ENCODE measurements at places on chromosomes 1 and 21. TPM values are rescaled to one million over a fixed set of nuclear protein-coding genes. Genes with fewer than 3 reads are reported as not detected.

- DNase-seq = no peak
- no peak overlapping the region for H3K4me3 ChIP-seq
- H3K27ac ChIP-seq = no peak overlapping the region
- H3K36me3 ChIP-seq = no peaks in the 10 kb centered on the region
- peaks cover 10% of the 10 kb centered on the region for H3K27me3 ChIP-seq
- H3K4me1 ChIP-seq = peaks cover 13% of the 10 kb centered on the region
Observed at GRCh38 chr1:3314491-3315381, 139.7 kb upstream of the ARHGEF16 start.

DNA sequence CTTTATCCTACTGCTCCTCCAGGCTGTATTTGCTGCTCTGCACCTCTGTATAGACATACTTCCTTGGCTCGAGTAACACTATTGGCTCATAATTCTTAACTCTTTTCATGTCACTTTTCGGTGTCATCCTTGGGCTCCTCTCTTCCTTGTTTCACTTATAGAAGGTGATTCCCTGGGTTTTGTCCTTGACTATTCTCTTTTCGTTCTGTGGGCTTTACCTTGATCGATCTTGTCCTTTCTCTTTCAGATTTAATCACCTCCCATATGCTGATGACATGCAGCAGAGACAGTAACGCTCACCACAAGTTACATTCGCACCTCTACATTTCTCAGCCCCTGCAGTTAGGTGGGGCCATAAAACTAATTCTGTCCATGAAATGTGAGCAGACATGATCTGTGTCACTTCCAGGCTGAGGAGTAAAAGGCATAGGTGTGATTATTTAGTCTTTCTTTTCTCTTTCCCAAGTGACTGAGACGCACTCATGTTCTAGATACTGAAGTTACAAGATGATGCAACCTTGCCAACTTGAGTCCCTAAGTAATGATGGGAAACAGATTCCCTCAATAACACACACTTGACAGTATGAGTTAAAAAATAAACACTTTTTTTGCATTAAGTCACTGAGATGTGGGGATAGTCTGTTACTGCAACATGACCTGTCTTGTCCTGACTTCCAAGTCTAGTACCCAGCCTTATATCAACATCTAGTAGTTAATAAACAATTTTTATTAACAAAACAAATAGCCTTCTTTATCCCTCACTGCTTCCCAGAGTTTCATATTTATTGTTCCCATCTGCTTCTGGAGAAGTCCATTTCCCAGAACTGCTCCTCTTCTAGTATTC, 49.9 kb upstream of the HAO2 start:
- H3K4me3 ChIP-seq = no peak overlapping the region
- peak; percentile 11 for DNase-seq
- no peak overlapping the region for H3K27ac ChIP-seq
- H3K27me3 ChIP-seq = no peaks in the 10 kb centered on the region

DNA sequence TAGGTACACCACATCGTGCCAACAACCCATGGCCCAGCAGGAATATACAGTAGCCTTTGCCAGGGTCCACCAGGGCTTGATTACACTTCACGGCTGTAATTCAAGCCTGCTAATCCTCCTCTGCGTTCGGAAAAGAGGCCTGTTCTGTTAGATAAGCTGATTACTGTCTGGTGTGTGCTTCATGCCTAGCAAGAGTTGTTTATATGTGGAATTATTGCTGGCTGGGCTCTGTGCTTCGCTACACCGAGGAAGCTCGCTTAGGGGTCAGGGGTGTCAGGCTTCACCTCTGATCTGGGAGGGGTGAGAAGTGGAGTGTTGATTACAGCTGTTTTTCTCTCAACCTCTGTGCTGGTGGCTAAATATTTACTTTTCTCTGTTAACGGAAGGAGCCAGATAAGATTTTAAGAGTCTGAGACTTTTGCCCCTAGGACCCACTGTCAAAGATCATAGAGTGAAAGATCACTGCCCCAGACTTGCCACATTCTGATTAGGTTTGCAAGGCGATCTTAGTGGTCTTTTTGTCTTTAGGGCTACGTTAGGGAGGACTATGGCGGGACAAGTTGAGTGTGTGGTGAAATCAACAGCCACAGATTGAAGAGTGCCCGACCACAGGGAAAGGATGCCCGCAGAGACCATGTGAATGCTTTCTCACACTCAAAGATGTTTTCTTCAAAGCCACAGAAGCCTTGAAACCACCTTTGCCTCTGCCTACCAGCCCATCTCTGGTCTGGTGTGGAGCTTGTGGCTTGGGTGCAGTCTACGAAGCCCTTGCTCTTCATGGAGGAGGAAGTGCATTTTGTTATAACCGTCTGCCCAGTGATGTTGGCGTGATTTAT, 216.1 kb downstream of the PBX1 start:
- DNase-seq = no peak
- H3K4me1 ChIP-seq = no peaks in the 10 kb centered on the region
- H3K27me3 ChIP-seq = no peaks in the 10 kb centered on the region
- H3K27ac ChIP-seq = no peak overlapping the region
- no peaks in the 10 kb centered on the region for H3K36me3 ChIP-seq

GRCh38 chr1:13749543-13750341, 49.8 kb downstream of the PRDM2 start:
- peaks cover 59% of the 10 kb centered on the region for H3K4me1 ChIP-seq
- DNase-seq = peak; percentile 70
- H3K4me3 ChIP-seq = peak overlapping the region; percentile 98
- H3K27me3 ChIP-seq = no peaks in the 10 kb centered on the region
- H3K36me3 ChIP-seq = peaks cover 28% of the 10 kb centered on the region
- H3K27ac ChIP-seq = peak overlapping the region; percentile 97

The GJB3 gene
- total RNA-seq = not detected

- H3K36me3 ChIP-seq = no peaks in the 10 kb centered on the region
- peaks cover 11% of the 10 kb centered on the region for H3K27me3 ChIP-seq
- DNase-seq = no peak
- H3K4me3 ChIP-seq = no peak overlapping the region
Observed at GRCh38 chr1:175390522-175391254, 198.1 kb upstream of the KIAA0040 start.

Measured in activated CD4-positive, alpha-beta memory T cell treated with anti-CD3 and anti-CD28 coated beads for 36 hours (primary cell).